ENCODE measurements at places on chromosomes 11 and 22.

GRCh38 chr11:68028802-68029545 lies 1.5 kb upstream of the NDUFS8 start:
- DNase-seq, result no peak

DNA sequence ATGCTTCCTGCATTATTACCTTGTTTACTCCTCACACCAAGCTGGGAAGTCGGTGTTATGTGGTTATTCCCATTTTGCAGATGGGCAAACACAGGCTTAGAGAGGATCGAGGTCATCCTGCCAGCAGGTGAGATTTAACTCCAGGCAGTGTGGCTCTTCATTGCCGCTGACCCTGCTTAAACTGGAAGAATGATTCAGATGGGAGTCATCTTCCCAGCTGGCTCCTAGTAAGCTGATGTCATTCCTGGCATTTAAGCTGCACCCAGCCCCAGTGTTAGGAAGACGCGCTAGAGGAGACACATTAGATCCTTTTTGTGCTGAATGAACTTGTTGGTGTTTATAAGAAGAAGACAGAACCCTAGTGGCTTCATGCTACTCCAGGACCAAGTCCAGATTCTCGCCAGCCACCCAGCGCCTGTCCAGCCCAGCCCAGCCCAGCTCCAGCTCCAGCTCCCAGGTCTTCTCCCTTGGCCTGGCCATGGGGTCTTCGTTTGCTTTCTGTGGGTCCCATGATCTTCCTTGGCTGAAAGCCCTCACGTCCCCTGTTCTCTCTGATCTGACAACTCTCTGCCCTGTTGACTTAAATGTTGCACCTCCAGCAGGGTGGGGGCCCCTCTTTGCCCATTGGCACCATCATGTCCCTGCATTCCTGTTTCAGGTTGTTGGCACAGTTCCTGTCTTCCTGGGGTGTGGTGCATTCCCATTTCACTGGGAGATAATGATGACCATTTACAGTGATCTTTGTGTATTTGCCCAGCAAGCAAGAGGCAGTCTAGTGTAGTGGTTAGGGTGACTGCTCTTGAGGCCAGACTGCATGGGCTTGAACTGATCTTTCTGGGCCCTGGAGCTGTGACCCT lies 13.6 kb downstream of the PARVB start:
- no peak for DNase-seq

GRCh38 chr11:45180848-45181192 lies 34.4 kb downstream of the PRDM11 start:
- DNase-seq, result peak; percentile 42

GRCh38 chr11:1521382-1522080 lies 35.0 kb upstream of the MOB2 start:
- no peak for DNase-seq

GRCh38 chr22:38460426-38460840 lies 5.4 kb upstream of the KCNJ4 start:
- DNase-seq, result no peak

DNA sequence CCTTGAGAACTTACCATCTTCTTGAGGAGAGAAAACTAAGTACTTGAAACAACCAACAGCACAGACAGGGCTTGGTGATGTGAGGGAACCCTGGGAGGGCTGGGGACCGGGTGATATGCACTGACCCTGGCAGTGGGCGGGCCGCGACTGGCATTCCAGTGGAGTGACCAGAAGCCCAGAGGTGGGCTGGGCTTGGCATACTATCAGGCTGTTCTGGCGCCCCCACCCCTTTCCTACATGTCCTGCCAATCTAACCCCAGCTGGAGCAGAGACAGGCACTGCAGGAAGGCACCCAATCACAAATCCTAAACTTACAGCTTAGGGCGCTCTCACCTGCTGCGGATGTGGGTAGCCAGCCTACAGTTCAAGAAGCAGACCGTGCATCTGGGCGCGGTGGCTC lies 54.0 kb upstream of the GCAT start:
- DNase-seq, result no peak

DNA sequence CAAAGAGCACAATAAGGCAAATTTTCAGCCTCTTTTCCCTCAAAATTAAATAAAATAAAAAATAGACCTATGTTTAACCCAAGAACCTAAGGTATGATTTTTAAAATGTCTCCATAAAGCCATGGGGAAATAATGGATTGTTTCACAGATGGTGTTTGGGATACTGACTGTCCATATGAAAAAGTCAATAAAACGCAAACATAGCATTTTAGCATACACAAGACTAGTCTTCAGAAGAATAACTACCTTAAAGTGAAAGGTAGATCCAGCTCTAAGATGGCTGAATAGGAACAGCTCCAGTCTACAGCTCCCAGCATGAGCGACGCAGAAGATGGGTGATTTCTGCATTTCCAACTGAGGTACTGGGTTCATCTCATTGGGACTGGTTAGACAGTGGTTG lies 16.1 kb downstream of the PTH start:
- DNase-seq, result no peak

GRCh38 chr22:37205046-37205445 lies 7.2 kb downstream of the SSTR3 start:
- no peak for DNase-seq

DNA sequence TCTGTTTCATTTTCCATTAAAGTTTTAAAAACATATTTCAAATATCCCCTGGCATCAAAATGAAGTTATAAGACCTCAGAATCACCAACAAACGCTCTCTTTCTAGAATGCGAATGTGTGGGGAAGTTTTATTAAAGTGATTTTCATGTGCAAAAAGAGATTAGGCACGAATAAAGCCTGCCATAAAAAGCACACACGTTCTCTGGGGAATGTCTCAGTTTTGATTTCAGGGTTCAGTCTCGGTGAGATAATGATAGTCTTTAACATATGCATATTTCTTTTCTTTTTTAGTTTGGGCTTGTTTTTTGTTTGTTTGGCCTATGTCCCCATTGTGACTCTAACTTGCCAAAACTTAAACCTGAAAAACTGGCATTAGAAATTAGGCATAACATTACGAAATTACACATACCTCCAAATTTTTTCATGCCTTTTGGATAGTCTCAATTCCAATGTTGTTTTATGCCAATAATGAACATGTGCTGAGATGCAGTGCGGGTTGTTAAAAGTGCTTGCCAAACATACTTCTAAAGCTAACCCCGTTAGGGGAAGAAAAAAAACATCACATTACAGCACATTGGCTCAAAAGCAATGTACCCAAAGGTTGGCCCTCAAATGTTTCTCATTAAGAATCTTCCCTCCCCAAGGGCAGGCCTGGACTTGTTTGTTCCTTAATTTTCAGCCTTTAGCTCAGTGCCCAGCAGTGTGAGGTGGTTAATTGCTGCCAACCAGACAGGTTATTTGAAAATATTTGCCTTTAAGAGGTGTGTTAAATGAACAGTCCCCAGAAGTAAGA lies 33.2 kb upstream of the FBLN1 start:
- DNase-seq, result no peak

DNA sequence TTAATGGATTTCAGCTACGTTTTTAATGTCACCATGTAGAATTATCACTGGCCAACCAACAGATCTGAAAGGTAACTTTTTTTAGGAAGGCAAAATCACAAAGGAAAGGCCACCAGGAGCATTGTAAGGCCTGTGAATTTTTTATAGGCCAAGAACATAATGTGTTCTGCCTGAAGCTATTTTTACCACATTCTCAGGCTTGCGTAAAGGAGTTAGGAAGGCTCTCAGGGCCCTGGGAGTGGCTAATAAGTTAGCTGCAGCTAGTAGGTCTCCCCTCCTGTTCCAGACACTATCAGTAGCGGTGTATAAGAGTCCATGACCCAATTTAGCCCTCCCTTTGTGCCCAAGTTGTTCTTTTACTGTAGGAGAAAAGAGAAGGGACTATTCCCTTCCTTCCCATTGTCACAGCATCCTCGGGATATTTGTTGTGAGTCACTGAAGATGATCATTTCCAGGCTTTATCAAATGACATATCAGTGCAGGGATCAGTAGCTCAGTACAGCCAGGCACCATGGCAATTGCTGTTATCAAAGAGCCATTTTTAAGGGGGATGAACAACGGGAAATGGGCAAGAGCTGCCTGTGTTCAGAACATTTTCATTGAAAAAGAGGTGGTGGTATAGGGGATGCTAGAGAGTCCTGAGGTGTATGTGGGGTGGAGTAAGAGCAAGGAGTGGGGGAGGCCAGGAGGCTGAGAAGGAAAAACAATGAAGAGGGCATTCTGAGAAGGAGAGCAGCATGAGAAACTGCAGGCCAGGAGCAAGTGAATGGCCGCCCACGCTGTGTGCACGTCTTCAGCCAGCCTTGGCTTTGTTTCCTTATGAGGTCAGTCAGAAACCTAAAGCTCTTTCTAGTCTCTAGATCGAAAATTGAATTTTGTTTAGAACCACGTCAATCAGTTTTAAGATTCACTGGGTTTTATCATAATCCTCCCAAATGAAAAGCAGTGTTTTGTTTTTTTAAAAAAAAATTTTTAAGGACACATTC lies 940.3 kb downstream of the NTM start:
- DNase-seq, result no peak

DNA sequence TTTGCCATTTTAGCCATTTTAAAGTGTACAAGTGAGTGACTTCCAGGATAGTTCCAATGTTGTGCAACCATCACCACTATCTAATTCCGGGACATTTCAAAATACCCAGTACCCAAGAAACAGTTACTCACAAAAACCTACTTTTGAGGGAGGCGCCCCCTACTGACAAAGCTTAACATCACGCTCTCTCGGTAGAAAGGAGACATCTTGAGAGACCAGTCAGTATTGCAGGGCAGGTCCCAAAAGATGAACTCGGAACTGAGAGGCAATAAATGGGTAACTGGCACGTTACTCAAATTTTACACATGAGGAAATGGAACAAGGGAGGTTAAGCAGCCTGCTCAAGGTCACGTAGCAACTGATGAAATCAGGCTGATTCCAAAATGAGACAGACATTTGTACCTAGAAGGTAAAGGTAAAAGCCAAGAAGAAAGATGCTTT lies 50.0 kb upstream of the POU2AF1 start:
- DNase-seq, result no peak

DNA sequence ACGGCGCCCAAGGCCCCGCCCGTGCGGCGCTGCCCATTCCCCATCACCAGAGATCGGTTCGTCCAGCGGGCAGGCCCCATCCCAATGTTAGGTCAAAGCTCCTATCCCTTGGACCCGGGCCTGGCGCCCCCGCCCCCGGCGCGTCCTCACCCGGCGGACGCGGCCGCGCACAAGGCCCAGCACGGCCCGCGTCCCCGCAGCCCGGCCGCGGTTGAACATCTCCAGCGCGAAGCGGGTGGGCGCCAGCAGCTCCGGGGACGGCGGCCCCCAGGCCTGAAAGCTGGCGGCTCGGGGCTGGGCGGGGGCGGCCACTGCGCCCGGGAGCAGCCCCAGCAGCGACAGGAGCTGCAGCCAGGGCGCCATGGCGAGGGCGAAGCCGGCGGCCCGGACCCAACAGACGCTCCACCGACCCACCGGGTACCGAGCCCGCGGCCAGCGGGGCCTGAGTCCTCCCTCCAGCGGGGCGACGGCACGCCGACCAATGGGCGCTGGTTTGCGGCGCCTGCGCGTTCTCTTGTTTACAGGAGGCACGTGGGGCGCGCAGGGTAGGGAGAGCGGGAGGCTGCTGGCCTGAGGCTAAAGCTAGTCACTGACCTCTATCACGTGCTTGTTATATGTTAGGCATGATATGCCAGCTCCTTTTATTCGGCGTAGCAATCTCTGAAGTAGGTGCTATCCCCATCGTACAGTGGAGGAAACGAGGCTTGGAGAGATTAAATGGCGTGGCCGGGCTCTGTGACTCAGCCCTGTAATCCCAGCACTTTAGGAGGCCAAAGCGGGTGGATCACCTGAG lies at the start of gene CTSF:
CTSF (minus strand) TSS at position 483 of the 793 bp plus-strand sequence; CDS start at position 363, 120 bp downstream.
- DNase-seq, result peak; percentile 100

DNA sequence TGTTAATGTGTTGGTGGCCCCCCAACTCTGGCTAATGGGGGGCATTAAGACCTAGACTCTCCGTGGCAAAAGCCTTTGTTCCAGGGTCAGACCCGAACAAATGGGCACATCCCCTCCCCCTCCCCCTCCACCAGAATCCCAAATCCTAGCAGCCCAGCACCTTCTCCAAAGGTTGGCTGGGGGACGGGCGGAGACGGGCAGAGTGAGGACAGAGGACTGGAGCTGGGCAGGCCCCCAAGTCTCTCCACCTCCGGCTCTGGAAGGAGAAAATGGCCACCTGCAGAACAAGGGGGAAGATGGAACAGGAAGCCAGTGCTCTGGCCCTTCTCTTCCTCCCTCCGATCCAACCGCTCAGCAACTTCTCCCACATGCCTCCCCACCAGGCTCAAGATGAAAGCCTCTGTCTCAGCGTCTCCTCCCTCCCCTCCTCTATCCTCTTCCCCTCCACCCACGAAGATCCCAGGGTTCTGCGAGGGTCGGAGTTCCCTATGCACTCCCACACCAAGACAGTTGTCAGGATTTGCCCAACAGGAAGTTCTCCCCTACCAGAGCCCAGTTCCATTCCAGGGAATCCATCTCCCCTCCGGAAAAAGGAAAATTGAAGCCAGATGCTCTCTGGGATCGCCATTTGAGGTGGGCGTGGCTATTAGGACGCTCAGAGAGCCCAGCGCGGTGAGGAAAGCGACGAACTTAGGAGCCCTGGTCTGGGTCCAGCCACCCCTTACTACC lies 20.1 kb downstream of the ADA2 start:
- peak; percentile 50 for DNase-seq

GRCh38 chr11:82683029-82683428 lies 50.6 kb downstream of the FAM181B start:
- no peak for DNase-seq
